Bone marrow (tissue), 2 donors: ENCODE measurements at places on chromosomes 16 and 17.

DNA sequence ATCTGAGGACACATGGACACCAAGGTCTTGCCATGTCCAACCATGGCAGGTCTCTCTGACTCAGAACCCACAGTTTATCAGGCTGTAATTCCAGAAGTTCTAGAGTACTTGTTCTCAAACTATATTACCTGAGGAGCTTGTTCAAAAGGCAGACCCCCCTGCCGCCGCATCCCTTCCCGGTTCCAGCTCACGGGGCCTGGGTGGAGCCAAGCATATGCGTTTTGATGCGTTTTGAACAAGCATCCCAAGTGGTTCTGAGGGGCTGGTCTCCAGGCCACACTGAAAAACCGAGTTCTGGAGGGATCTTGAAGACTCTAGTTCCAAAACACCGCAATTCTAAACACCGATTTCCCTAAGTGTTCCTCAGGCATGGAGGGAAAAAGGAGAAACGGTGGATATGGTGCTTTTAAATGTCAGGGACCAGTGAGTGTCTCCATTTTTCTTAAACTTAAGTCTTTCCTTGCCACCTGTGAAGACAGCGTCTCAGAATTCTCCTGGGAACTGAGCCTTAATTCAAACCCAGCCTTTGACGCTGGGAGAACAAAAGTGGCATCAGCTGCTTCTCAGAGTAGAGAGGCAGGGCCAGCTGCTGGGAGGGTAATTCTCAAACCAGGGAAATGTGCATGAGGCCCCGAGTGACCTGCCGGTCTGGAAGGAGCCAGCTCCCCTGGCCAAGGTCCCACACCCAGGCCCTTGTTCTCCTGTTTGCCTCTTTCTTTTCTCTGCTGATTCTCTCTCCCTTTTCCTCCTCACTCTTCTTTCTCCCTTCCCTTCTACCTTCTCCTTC is 84.4 kb upstream of the PLCG2 start:
- no peak for DNase-seq

DNA sequence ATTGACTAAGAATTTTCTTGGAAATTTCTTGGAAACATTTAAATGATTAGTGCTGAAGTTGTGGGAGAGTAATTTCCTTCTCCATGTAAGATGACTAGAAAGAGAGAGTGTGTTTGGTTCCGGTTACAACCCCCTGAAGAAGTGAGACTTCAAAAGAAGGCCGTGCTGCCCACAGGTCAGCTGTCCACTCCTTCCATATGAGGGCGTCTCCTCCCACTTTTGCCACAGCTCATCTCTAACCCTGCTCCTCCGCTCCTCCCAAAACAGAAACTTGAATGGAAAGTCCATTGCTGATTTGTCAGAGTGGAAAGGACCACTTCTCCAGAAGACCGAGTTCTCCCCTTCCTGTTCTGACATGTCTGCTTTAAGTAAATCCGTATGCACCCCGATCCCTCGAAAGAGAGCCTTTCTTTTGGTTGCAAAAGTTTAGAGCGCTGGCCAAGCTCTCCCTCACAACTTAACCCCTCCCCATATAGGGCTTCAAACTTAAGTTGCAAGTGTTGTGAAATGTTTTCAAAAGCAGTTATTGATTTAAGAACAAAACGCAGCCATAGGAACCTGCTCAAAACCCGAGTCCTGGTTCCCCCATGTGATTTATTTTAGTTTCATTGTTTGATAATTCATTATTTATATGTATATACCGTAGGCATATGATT is 129.5 kb downstream of the SOCS1 start:
- DNase-seq, result no peak

DNA sequence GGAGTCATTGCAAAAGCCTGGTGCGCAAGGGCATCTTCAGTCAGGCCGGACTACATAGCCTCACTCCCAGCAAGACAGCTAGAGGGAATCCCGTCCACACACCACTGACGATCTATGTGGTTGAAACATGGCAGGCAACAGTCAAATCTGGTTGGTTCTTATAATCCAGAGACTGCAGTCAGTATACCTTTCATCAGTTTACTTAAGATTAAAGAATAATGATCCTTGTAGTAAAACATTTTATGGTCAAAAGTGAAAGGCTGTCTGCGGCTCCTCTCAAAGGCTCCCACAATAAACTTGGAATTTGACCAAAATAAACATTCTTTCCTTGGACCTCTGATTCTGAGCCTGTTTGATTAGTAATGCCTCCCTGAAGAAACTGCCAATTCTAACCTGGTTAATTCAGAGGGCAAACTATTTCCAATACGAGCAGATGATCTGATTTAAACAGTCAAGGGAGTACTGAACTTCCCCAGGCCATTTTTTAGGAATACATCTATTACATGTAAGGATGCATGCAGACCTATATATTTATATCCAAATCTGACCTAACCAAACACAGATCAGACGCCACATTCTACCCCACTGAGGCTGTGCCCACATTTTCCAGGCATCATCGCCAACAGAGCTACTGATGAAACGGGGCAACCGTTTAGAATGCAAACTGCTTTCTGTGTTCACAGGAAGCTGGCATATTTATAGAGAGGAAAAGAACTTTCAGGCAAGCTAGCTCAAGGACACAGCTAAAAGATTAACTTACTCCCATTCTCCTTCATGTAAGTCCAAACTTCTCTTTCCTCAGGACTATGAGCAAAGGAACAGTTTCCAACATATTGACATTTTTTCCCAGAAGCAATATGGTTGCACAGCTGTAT is 15.3 kb upstream of the TXNDC11 start:
- DNase-seq, result no peak

GRCh38 chr16:31167315-31167714 is 12.6 kb upstream of the FUS start:
- no peak for DNase-seq

- DNase-seq, result no peak
These were observed 472.1 kb upstream of the C16orf82 start for GRCh38 chr16:26594666-26595065.

DNA sequence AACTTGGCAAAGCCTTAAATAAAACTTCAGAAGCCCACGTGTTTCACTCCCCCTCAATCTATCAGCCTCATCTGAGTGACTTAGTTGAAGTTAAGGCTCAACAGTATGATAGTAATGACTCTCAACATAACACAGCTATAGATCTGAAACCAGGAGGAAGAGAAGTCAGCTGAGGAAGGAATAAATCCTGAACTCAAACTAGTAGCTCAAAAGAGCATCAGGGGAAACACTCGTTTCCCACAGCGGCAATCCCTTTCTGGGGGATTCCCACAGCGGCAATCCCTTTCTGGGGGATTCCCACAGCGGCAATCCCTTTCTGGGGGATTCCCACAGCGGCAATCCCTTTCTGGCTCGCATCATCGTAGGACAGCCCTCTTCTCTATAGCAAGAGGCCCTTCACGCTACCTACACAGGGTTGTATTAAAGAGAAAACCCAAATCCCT is 56.8 kb downstream of the ZZEF1 start:
- DNase-seq, result no peak

DNA sequence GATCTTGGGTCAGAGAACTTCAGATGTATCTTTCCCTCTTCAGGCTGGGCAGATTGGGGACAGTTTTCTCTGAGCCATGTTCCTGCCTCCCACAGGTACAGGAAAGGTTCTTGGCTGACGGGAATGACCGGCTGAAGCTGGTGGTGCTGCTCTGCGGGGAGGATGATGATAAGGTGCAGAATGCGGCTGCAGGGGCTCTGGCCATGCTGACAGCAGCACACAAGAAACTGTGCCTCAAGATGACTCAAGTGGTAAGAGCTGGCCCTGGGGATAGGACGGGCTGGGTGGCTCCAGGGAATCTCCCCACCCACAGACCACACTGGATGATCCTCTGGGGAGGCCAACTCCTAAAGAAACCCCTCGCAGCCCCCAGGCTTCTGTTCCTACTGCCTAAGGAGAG is 10.9 kb downstream of the SLC35G3 start:
- no peak for DNase-seq

DNA sequence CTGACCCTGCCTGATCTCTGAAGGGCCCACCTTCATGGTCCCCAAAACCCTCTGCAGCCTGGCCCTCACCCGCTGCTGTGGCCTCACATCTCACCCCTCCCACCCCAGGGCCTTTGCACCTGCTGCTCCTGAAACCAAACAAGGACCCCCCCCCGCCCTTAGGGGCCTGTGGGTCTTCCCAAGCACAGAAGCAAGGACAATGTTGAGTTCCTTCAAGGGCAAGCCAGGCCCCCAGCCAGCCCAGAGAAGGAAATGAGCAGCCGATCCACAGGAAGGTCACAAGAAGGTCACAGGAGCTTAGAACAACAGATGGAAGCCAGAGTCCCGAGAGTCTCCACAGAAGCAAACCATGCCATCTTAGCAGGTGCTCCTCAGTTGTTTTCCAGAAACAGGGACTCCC is 493 bp upstream of the PDE6G start:
- no peak for DNase-seq

DNA sequence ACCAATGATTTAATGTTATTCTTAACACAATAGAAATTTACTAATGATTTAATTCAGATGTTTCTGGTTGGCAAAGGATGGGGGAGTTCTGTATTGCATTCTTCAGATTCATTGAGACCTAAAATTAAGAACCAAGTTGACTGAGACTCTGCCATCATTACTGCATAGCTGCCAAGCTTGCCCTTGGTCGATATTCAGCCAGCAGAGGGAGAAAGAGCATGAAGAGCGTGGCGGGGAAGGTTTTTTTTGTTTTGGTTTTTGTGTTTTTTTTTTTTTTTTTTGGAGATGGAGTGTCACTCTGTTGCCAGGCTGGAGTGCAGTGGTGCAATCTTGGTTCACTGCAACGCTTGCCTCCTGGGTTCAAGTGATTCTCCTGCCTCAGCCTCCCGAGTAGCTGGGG is 659.4 kb upstream of the EEF2KMT start:
- DNase-seq, result no peak

- DNase-seq, result no peak
These were observed 16.0 kb downstream of the HOXB4 start for GRCh38 chr17:48561884-48562810.

DNA sequence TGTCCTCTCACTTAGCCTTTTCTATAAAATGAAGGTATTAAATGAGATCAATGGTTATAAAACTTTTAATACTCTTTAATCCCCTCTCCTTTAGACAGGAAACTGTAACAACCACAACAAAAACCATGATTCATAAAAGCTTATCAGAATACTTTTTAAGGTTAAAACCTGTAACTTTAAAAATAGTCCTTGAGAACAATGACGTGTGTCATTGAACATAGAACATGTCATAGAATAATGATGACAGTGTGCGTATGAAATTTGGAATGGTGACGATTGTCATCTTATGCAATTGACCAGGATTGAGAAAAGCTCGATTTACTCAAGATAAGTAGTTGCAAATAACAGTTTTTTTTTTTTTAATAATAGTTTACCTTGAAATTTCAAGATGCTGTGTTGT is 94.1 kb downstream of the PLCG2 start:
- DNase-seq, result no peak

GRCh38 chr17:10161386-10161785 is 37.0 kb downstream of the GAS7 start:
- DNase-seq, result no peak

DNA sequence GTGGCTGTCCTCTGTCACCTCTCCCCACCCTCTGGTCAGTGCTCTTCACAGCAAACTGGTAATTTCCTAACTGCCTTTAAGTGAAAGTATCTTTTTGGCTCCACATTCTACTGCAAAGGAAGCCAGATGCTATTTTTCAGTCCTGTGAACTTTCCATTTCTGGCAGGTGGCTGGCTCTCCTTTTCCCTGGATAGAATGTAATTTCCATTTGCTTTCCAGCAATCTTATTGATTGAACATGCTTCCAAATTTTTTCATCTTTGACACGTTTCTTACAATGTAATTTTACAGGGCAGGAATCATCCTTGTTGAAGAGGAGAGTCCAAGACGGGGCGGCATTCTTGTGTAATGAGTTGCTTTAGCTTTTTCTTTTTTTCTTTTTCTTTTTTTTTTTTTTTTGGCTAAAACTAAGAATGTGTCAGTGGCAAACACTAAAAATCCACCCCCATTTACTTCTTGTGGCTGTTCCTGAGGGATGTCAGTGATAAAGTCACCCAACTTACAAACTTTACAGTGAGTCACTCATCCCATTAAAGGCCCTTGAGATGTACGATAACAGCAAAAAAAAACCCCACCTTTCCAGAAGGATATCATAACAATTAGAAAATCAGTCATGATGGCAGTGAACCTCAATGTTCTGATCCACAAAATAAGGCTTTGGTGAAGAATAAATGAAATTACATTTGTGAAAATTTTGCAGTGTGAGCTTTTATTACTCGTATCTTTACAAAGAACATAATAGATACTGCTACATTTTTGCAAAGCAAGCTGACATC is 29.4 kb upstream of the PRKCA start:
- no peak for DNase-seq

GRCh38 chr17:10380631-10381408 is 8.0 kb upstream of the MYH13 start:
- no peak for DNase-seq

- DNase-seq, result no peak
These were observed 15.6 kb downstream of the B4GALNT2 start for GRCh38 chr17:49148171-49148570.

- no peak for DNase-seq
These were observed 17.0 kb upstream of the PIK3R6 start for GRCh38 chr17:8884336-8884990.
